ENCODE measurements at places on chromosomes 6 and 20. TPM values are rescaled to one million over a fixed set of nuclear protein-coding genes. Genes with fewer than 3 reads are reported as not detected.

The B4GALT5 gene
- 56.2 TPM for total RNA-seq

The SUPT3H gene
- 4.1 TPM for total RNA-seq

The DLK2 gene
- 0.19 TPM for total RNA-seq

The SDHAF4 gene
- total RNA-seq = 12.0 TPM

The C6orf15 gene
- total RNA-seq = not detected

The GABRR2 gene
- total RNA-seq = 0.49 TPM

The ADGB gene
- 0.57 TPM for total RNA-seq

The KCNB1 gene
- 0.37 TPM for total RNA-seq

The GHRH gene
- total RNA-seq = not detected

GRCh38 chr6:109507490-109508072 lies 24.6 kb upstream of the ZBTB24 start:
- H3K4me1 ChIP-seq = no peaks in the 10 kb centered on the region
- H3K36me3 ChIP-seq = no peaks in the 10 kb centered on the region
- H3K27ac ChIP-seq = no peak overlapping the region
- no peaks in the 10 kb centered on the region for H3K27me3 ChIP-seq
- no peak for DNase-seq
- H3K4me3 ChIP-seq = no peak overlapping the region

GRCh38 chr6:149235130-149235561 lies 82.4 kb upstream of the TAB2 start:
- no peaks in the 10 kb centered on the region for H3K4me1 ChIP-seq
- no peaks in the 10 kb centered on the region for H3K36me3 ChIP-seq
- no peak overlapping the region for H3K4me3 ChIP-seq

- H3K27me3 ChIP-seq = no peaks in the 10 kb centered on the region
- no peak for DNase-seq
- no peak overlapping the region for H3K4me3 ChIP-seq
- no peaks in the 10 kb centered on the region for H3K4me1 ChIP-seq
- H3K27ac ChIP-seq = no peak overlapping the region
These were observed 111.6 kb upstream of the SPACA1 start for GRCh38 chr6:87936065-87936464.

- no peaks in the 10 kb centered on the region for H3K4me1 ChIP-seq
- H3K27ac ChIP-seq = no peak overlapping the region
- H3K36me3 ChIP-seq = no peaks in the 10 kb centered on the region
- peak; percentile 33 for DNase-seq
- H3K27me3 ChIP-seq = no peaks in the 10 kb centered on the region
These were observed 7.8 kb downstream of the IL22RA2 start for GRCh38 chr6:137165375-137166246.

- no peak overlapping the region for H3K4me3 ChIP-seq
- H3K4me1 ChIP-seq = no peaks in the 10 kb centered on the region
- no peaks in the 10 kb centered on the region for H3K27me3 ChIP-seq
- no peak for DNase-seq
These were observed 4.7 kb downstream of the DNTTIP1 start for GRCh38 chr20:45796337-45797065.

- no peak overlapping the region for H3K4me3 ChIP-seq
- H3K27me3 ChIP-seq = no peaks in the 10 kb centered on the region
- DNase-seq = peak; percentile 34
- H3K36me3 ChIP-seq = no peaks in the 10 kb centered on the region
These were observed 12.9 kb downstream of the COX7A2 start for GRCh38 chr6:75230484-75231325.

GRCh38 chr6:39698789-39699188 lies 26.4 kb downstream of the KIF6 start:
- H3K4me1 ChIP-seq = no peaks in the 10 kb centered on the region
- no peak for DNase-seq
- H3K4me3 ChIP-seq = no peak overlapping the region
- H3K36me3 ChIP-seq = no peaks in the 10 kb centered on the region
- no peaks in the 10 kb centered on the region for H3K27me3 ChIP-seq
- no peak overlapping the region for H3K27ac ChIP-seq

GRCh38 chr6:87220997-87221396 lies 65.6 kb downstream of the ZNF292 start:
- H3K27ac ChIP-seq = no peak overlapping the region
- H3K4me3 ChIP-seq = no peak overlapping the region
- H3K36me3 ChIP-seq = no peaks in the 10 kb centered on the region
- no peaks in the 10 kb centered on the region for H3K27me3 ChIP-seq

DNA sequence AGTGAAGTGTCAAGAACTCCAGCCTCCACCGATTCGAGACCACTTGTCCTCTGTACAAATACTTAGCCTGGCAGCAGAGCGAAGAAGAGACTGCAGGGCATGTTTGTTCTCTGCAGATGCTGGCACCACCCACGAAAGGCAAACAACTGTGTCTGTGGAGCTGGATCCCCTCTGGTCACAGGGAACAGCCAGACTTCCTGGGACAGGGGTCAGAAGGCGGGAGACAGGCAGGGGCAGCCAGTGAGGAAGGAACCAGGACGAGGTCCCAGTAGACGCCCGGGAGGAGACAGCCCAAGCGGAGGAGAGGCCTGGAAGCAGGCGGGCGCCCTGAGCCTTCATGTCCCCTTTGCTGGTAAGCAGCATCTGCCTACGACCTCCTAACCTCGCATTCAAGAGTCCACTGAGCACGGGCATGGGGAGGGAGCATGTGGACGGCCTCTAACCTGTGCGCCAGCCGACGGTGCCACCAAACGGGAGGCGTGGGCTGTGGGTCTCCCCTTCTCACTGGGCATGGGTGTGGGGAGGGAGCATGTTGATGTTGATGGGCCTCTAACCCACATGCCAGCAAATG lies 265.5 kb downstream of the DLL1 start:
- H3K36me3 ChIP-seq = no peaks in the 10 kb centered on the region
- DNase-seq = no peak
- H3K27me3 ChIP-seq = peaks cover 11% of the 10 kb centered on the region
- peaks cover 11% of the 10 kb centered on the region for H3K4me1 ChIP-seq

DNA sequence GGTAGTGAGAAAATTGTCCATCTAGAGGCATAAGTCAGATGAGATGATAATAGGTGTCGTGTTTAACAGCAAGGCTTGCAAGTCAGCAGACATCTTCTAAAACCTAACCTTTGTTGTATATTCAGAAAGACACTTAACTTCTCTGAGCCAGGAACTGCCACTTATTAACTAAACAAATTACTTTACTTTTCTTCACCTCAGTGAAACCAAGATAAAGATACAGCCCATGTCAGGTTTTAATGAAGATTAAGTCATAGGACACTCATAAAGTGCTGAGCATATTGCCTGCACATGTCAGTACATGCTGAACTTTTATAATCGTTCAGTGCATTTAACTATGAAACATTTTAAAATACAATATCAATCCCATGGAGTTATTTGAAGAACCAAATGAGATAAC lies 286.8 kb downstream of the NKAIN2 start:
- no peaks in the 10 kb centered on the region for H3K36me3 ChIP-seq
- no peaks in the 10 kb centered on the region for H3K4me1 ChIP-seq
- H3K27ac ChIP-seq = no peak overlapping the region
- no peak for DNase-seq
- H3K27me3 ChIP-seq = no peaks in the 10 kb centered on the region
- no peak overlapping the region for H3K4me3 ChIP-seq

DNA sequence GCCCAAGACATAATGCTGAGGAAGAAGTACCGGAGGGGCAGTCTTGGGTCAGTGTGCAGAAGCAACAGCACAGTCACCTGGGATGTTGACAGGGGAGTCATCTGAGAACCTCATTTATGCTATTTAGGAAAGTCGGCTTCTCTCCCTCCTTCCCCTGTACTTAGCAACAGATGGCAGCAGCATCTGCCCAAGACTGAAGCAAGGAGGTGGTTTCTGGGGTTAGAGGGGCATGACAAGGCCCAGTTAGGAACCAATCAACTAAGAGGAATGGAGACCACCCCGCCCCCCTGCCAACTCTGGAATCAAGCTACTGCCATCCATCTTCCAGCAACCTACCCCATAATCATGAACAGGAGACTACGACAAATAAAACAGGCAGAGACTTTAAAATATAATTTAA lies 21.7 kb downstream of the RIPK1 start:
- peaks cover 26% of the 10 kb centered on the region for H3K36me3 ChIP-seq
- no peaks in the 10 kb centered on the region for H3K4me1 ChIP-seq
- no peak overlapping the region for H3K4me3 ChIP-seq
- H3K27ac ChIP-seq = no peak overlapping the region

DNA sequence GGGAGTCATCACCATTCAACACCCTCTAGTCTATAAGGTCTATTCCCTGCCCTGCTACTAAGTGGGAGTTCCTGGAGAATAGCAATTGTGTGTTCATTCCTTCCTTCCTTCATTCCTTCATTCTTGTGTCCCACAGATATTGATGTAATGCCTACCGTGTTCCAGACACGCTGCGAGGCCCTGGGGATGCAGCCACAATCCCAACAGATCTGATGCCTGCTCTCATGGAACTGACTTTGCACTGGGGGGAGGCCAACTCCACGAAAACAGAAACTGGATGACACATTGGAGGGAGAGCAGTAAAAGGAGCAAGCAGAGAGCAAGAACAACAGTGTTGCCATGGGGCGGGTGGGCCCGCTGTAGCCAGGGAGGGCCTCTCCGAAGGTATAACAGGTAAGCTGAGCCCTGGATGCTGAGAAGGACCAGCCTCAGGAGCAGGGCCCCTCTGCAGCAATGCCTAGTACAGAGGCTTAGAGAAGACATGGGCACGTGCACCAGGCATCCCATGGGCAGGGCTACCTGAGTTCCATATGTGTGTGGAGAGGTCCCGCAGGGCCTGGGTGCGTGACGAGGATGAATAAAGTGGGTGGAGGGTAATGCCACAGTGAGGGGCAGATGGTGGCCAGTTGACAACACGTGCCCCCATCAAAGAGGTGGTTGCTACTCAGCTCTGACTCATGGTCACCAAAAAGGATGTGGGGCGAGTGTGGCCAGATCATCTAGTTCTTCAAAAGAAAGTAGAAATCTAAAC lies 173.9 kb downstream of the NFATC2 start:
- no peak overlapping the region for H3K4me3 ChIP-seq
- no peak overlapping the region for H3K27ac ChIP-seq
- no peaks in the 10 kb centered on the region for H3K36me3 ChIP-seq

- peaks cover 4% of the 10 kb centered on the region for H3K4me1 ChIP-seq
- peak overlapping the region; percentile 51 for H3K27ac ChIP-seq
- DNase-seq = peak; percentile 55
- no peaks in the 10 kb centered on the region for H3K27me3 ChIP-seq
- no peaks in the 10 kb centered on the region for H3K36me3 ChIP-seq
- peak overlapping the region; percentile 16 for H3K4me3 ChIP-seq
These were observed 34.6 kb downstream of the GCNT2 start for GRCh38 chr6:10555625-10556309.

GRCh38 chr6:133953634-133954415 lies 801 bp downstream of the TBPL1 start:
- DNase-seq = peak; percentile 38
- H3K4me3 ChIP-seq = peak overlapping the region; percentile 65
- H3K4me1 ChIP-seq = peaks cover 5% of the 10 kb centered on the region
- H3K27ac ChIP-seq = peak overlapping the region; percentile 85

DNA sequence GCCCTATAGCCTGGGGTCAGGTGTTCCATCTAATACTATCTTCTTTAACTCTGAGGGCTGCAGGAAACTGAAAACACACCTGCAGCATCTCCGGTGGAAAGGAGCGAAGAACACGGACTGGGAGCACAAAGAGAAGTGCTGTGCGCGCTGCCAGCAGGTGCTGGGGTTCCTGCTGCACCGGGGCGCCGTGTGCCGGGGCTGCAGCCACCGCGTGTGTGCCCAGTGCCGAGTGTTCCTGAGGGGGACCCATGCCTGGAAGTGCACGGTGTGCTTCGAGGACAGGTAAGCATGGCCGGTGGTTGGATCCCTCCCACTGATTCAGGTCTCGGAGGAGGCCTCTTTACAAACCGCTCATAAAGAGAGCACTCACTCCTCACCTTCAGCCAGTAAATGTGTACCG lies 15.5 kb downstream of the SYTL3 start:
- no peak overlapping the region for H3K27ac ChIP-seq
- peak; percentile 15 for DNase-seq
- H3K4me1 ChIP-seq = no peaks in the 10 kb centered on the region
- H3K27me3 ChIP-seq = no peaks in the 10 kb centered on the region
- no peaks in the 10 kb centered on the region for H3K36me3 ChIP-seq

GRCh38 chr20:62479156-62479555 lies 3.4 kb upstream of the GATA5 start:
- H3K4me1 ChIP-seq = no peaks in the 10 kb centered on the region
- no peaks in the 10 kb centered on the region for H3K36me3 ChIP-seq
- DNase-seq = no peak
- no peak overlapping the region for H3K27ac ChIP-seq
- peaks cover 76% of the 10 kb centered on the region for H3K27me3 ChIP-seq

DNA sequence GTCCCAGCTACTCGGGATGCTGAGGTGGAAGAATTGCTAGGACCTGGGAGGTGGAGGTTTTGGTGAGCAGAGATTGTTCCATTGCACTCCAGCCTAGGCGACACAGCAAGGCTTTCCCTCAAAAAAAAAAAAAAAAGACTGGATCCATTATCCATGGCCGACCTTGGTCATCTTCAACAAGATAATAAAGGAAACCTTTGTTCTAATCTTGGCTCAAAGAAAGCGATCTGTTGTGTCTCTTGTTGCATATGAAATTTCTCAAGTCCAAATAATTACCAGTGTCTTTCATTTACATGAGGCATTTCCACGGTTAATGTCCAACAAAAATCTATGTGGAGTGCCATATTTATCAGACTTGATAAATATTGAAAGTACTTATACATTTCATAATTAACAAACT lies 23.7 kb upstream of the KIF16B start:
- H3K4me1 ChIP-seq = no peaks in the 10 kb centered on the region
- no peak overlapping the region for H3K4me3 ChIP-seq
- no peaks in the 10 kb centered on the region for H3K36me3 ChIP-seq
- no peak overlapping the region for H3K27ac ChIP-seq
- H3K27me3 ChIP-seq = no peaks in the 10 kb centered on the region

DNA sequence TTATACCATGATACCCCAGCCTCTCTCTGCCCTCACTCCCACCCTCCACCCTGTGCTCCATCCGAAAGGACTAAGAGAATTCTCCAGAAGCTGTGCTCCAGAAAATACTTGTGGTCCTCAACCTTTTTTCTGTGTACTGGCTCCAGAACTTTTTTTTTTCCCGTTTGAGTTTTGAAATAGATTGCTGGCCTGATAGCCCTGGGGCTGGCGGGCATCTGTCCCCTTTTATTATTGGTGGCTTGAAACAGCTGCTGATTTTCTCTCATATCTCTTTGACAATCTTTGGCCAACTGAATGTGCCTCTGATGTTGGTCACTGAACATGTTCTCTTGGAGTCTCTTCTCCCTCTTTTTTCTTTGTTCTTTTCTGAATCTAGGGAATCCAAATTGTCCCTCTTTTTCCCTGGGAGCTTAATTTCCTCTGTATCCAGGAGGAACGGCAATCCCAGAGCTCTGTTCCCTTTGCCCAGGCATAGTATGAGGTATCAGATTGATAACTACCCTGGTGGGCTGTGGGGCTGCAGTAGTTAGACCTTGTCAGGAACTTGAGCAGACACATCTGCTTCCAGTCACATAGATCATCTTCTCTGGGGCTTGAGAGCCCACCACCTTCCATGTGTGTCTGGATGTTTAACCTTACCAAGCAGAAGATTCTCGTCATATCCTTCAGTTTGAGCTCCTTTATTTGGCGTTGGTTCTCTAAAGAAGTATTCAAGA lies 1.6 kb downstream of the PPARD start:
- H3K27ac ChIP-seq = peak overlapping the region; percentile 80
- no peaks in the 10 kb centered on the region for H3K27me3 ChIP-seq
- H3K4me3 ChIP-seq = peak overlapping the region; percentile 99
